Non-pigmented ciliary epithelial cell (primary cell): ENCODE measurements at places on chromosomes 11 and 22.

DNA sequence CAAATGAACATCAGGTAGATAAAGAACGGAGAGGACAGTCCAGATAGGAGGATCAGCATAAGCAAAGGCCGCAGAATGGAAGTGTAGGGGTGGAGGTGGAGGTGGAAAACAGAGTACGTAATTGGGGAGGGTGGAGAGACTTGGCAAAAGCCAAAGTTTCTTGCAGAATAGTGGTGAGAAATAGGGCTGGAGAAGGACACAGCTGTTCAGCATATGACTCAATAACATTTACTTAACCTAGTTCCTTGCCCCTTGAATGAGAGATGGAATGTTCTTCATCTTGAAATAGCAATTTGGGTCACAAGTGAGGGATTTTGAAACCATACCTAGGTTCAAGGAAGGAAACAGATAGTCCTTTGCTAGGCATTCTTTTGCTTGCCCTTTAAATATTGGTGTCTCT, 235.9 kb upstream of the ARHGAP20 start:
- no peak for DNase-seq

- DNase-seq = no peak
Measured at GRCh38 chr11:110032259-110032658, 60.9 kb upstream of the ZC3H12C start.

- peak; percentile 23 for DNase-seq
Measured at GRCh38 chr22:22508274-22509176, at the start of gene ZNF280B. Gene ZNF280B (minus strand): TSS chr22:22508742. CDS start chr22:22489398, 19,344 bp downstream.

DNA sequence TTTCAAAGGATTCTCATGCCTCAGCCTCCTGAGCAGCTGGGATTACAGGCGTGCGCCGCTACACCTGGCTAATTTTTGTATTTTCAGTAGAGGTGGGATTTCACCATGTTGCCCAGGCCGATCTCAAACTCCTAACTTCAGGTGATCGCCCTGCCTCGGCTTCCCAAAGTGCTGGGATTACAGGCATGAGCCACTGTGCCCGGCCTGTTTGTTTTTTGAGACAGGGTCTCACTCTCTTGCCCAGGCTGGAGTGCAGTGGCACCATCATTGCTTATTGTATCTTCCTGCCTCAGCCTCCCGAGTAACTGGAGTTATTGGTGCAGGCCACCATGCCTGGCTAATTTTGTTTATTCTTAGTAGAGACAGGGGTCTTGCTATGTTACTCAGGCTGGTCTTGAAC, 8.1 kb downstream of the FADS2 start:
- no peak for DNase-seq

GRCh38 chr11:118921121-118921928, 4.4 kb downstream of the BCL9L start:
- no peak for DNase-seq

DNA sequence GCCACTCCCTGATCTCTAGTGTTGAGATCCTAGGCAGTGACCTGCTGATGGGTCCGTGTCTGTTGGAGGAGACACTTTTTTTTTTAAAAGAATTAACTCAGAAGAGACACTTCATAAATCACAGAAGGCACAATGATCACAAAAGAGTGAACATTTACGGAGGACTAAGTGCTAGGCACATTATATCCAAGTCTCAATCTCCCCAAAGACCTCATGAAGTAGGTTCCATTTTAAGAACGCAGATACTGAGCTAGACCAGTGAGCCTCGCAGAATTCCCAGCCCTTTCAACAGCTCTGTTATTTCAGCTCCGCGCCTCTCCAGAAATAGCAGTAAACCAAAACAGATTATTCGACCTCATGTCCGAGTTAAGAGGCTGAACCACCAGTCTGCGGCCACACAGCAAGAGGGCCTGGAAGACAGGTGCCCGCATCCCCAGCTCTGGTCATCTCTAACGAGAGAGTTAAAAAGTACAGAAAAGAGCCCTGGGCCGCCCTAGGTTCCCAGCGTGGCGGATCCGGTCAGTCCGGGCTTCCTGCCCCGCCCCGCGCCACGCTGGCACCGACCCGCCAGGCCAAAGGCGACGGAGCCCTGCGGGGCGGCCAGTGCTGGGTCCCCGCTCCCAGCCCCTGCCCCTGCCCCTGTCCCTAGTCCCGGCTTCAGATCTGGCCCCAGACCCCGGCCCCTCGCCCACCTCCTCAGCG, 612 bp downstream of the XBP1 start:
- no peak for DNase-seq

GRCh38 chr11:122435540-122436187, 219.9 kb upstream of the UBASH3B start:
- DNase-seq = no peak

- no peak for DNase-seq
Measured at GRCh38 chr11:20042045-20042639, 118.1 kb downstream of the DBX1 start.

DNA sequence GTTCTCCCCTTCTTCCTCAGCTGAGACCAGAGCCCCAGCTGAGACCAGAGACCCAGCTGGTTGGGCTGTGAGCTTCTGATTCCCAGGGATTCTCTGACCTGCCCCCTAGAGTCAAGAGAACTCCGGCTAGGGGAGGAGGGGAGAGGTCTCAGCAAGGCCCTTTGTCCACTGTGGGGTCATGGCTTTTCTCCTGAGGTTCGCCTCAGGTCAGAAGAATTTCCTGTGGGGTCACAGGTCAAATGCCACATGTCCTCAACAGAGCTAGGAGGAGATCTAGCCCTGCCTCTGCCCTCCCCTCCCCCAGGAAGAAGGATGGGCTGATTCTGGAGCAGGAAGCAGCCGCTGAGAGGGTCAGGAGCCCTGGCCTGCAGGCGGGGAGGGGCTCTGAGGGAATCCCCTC, 23.7 kb downstream of the HTR3A start:
- DNase-seq = no peak

- no peak for DNase-seq
Measured at GRCh38 chr11:123448823-123449222, 18.8 kb downstream of the GRAMD1B start.

- peak; percentile 79 for DNase-seq
Measured at GRCh38 chr22:29912605-29913398, 29.8 kb downstream of the MTMR3 start.

DNA sequence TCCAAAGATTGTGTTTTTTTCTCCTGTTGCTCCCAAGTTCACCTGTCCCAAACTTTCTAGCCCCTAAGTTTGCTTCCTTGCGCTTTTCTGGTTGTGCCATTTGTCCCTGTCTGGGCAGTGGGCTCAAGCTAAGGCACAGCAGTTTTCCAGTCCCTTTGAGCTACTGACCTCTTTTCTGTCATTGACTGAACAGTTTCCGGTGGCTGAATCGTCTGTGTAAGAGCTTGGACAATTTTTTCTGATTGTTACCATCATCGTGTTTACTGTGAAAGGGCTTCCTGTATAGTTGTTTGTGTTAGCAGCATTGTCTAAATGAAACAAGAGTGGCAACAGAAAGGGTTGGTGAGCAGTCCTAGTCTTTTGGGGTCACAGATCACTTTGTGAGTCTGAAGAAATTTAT, 49.8 kb downstream of the BMAL1 start:
- DNase-seq = no peak

GRCh38 chr22:20807315-20807752, 33.4 kb downstream of the SERPIND1 start:
- DNase-seq = peak; percentile 77

GRCh38 chr11:127619946-127620345, 619.4 kb upstream of the KIRREL3 start:
- DNase-seq = no peak

- DNase-seq = no peak
Measured at GRCh38 chr22:17366830-17367229, 2.4 kb upstream of the CECR2 start.

DNA sequence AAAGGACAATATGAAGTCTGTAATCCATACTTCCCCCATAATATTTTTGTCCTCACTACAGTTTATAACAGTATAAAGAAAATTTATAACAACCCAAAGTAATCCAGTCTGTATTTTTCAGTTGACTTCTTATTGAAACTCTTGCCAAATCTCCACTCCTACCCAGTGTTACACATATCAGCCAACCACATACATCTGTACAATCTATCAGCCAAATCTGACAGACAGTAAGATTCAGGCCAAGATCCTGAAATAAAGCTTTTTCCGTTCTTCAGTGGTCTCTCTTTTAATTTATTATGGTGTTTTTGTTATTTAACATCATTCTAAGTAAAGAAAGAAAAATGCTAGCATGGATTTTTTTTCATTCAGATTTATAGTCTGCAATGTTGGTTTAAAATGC, 2370.9 kb upstream of the RAG2 start:
- no peak for DNase-seq

DNA sequence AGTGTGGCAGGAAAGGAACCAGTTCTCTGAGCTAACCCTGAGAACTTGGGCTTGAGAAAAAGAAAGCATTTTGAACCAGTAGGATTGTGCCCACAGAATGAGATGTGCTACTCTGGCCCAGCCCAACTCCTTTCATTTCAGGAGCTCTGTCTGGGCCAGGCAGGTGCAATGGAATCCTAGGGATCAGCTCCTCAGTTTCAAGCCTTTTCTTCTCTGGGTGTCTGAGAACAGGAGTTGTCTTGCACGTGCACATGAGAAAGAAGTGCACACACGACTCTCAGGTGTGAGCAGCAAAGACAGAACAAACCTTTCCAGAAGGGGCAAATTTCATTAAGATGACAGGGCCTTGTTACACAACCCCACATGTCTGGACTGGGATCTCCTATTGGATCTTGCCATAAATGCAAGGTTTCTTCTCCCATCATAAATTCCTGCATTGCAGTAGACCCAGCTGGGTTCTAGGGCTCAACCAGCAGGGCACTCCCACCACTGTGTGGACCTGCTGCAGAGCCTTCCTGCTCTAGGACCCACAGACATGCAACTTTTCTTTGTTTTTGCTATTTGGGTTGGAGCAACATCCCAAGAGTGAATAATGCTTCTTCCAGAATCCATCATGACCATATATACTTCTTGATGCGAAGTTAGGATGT, 24.5 kb upstream of the GGTLC2 start:
- DNase-seq = no peak

GRCh38 chr11:2298795-2299761, 2.6 kb downstream of the C11orf21 start:
- no peak for DNase-seq

- no peak for DNase-seq
Measured at GRCh38 chr11:45737056-45737455, 67.9 kb upstream of the SLC35C1 start.

- no peak for DNase-seq
Measured at GRCh38 chr11:96335388-96335787, 7.6 kb downstream of the MAML2 start.

DNA sequence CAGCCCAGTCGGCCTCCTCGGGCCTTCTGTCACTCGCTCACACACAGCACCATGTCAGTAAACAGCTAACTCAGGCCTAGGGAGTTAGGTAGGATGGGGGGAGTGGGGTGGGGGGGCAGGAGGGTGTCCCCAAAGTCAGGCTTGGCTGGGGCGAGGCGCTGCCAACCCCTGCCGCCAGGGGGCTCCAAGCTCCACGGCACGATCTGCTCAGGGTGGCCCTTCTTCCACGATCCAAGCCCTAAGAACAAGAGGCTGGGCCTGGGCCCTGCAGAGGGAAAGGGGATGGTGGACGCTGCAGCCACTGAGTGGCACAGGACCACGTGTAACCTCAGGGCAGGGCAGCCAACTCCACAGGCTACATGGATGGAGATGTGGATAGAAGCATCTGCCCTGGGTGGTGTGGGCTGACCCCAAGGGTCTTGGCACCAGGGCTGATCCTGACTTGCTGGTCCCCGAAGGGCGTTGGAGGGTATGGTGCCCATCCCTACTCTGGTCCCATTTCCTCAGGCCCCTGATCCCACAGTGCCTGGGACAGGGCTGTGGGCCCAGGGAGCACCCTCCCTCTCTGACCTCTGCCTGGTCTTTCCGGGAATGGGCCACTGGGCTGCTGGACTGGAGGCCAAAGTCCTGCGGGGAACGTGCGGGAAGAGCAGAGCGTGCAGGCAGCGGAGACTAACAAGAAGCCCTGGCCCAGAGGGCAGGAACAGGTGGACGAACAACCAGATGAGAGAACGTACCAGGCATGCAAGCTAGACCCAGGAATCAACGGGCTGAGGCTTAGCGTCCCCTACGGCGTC, 29.1 kb upstream of the TXNRD2 start:
- no peak for DNase-seq

- no peak for DNase-seq
Measured at GRCh38 chr11:69521457-69521856, 40.0 kb downstream of the LINC01488 start.

DNA sequence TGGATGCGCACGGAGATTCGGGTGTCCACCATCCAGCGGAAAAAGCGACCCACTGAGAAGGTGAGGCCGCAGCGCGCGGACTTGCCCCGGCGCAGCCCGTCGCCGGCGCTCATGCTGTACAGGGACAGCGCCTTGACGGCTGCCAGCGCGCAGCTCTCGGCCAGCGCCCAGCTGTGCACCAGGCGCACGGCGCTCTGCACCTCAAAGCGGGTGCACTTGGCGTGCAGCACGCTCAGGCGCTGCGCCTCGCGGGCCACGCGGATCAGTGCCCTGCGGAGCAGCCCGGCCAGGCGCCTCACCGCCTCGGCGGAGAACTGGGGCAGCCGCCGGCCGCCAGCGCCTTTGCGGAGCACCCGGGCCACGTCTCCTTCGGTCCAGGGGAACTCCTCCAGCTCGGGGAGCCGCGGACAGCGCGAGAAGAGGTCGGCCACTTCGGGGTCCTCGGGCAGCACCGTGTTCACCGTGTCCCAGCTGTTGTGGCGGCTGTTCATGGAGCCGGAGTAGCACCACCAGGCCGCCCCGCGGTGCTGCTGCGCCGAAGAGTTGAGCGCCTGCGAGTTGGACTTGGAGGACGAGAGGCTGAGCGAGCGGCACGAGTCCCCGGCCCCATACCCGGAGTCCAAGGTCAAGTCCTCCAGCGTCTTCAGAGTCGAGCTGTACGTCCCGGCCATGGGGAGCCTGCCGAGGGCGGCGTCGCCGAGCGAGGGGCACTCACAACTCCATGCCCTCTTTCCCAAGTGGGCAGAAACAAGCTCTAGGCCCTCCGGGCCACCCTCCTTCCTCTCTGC, 703 bp downstream of the ABTB2 start:
- no peak for DNase-seq

- peak; percentile 56 for DNase-seq
Measured at GRCh38 chr11:12725863-12726682, 51.9 kb downstream of the TEAD1 start.

- DNase-seq = no peak
Measured at GRCh38 chr22:19522881-19523239, 1.4 kb downstream of the CLDN5 start.

- no peak for DNase-seq
Measured at GRCh38 chr22:36065775-36066544, 37.3 kb upstream of the RBFOX2 start.

GRCh38 chr11:10382518-10382917, 72.5 kb upstream of the AMPD3 start:
- no peak for DNase-seq

- no peak for DNase-seq
Measured at GRCh38 chr22:30609260-30610185, 2.5 kb downstream of the TCN2 start.

- DNase-seq = no peak
Measured at GRCh38 chr11:123702139-123702538, 39.3 kb downstream of the ZNF202 start.

- DNase-seq = no peak
Measured at GRCh38 chr22:49976439-49977175, 16.0 kb downstream of the PIM3 start.

DNA sequence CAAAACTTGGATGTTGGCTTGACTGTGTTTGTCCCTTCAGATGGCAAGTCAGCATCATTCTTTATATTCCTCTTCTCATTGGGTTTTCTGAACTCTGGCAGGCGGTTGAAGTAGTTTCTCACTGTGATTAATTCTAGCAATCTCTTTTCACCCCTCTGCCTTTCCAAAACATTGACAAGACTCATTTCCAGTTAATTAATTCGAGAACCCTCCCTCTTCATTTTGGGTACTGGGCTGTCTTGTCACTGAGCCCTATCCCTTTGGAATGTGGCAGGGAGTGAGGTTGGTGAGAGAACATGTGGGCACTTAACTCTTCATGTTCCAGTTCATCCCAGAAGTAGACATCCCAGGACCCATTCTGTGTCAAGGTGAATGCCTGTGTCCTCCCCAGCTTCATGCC, 133.0 kb downstream of the WNT7B start:
- no peak for DNase-seq
